ENCODE measurements at places on chromosomes 6 and 20.

DNA sequence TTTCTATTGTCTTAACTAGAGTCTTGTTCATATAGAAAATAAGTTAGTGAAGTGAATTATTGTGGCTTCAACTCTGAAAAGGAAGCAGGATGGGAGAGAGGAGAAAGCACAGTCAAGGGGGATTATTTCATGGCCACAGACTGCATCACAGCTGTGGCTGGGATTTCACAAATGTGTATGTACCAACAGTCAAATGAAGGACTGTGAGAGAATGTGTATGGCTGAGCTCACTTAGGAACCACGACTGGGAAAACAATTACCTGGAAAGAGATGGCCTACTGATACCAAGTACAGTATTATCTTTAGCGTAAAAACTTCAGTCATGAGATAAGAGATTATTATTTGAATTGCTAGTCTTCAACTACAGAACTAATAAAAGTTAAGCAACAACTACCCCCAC is 54.9 kb downstream of the SESN1 start:
- no peaks in the 10 kb centered on the region for H3K27me3 ChIP-seq
- peaks cover 43% of the 10 kb centered on the region for H3K4me1 ChIP-seq
- H3K4me3 ChIP-seq, result no peak overlapping the region

GRCh38 chr6:137155830-137156229 is 17.6 kb downstream of the IL22RA2 start:
- H3K27me3 ChIP-seq, result peaks cover 9% of the 10 kb centered on the region
- H3K4me3 ChIP-seq, result peak overlapping the region; percentile 67
- H3K36me3 ChIP-seq, result peaks cover 6% of the 10 kb centered on the region
- no peak overlapping the region for H3K27ac ChIP-seq
- DNase-seq, result peak; percentile 39

GRCh38 chr6:7593229-7593628 is 3.2 kb downstream of the SNRNP48 start:
- H3K4me3 ChIP-seq, result no peak overlapping the region
- no peak for DNase-seq
- peaks cover 27% of the 10 kb centered on the region for H3K4me1 ChIP-seq
- H3K27ac ChIP-seq, result no peak overlapping the region
- peaks cover 20% of the 10 kb centered on the region for H3K36me3 ChIP-seq

DNA sequence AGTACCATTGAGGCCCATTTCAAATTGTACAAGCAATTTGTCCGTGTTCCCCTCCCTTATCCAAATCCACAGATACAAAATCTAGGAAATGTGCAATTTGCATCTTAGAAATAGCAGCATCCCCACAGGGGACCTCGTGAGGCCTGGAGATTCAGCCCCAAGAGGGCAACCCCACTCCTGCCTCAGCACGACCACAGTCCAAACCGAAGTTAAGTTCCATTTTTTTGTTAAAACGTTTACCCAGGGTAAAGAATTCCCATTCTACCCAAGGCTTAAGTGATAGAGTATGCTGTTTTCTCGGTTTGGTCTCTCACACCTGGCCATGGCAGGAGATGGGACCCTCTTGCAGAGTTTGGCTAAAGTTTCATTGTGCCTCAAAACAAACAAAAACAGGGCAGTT is 41.2 kb downstream of the PLCG1 start:
- peak overlapping the region; percentile 75 for H3K27ac ChIP-seq
- no peaks in the 10 kb centered on the region for H3K27me3 ChIP-seq
- H3K36me3 ChIP-seq, result peaks cover 31% of the 10 kb centered on the region
- H3K4me1 ChIP-seq, result peaks cover 20% of the 10 kb centered on the region

DNA sequence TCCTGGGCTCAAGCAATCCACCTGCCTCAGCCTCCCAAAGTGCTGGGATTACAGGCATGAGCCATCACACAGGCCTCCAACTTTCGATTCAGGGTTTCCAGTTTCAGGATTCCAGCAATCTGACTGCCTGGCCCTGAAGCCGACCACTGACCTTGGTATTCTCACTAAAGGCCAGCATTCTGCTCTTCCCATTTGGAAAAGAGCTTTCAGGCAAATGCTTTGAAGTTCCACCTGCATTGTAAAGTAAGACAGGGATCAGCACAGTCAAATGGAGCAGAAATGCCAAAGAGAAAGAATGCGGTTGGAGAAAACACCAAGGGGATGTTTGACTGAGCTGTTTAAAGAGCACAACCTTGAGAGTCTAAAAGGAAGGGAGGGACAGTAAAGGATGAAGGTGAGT is 117.0 kb upstream of the CEP85L start:
- peaks cover 4% of the 10 kb centered on the region for H3K36me3 ChIP-seq
- no peaks in the 10 kb centered on the region for H3K27me3 ChIP-seq
- peaks cover 13% of the 10 kb centered on the region for H3K4me1 ChIP-seq
- H3K4me3 ChIP-seq, result no peak overlapping the region

- H3K27me3 ChIP-seq, result no peaks in the 10 kb centered on the region
- peaks cover 2% of the 10 kb centered on the region for H3K36me3 ChIP-seq
- no peak for DNase-seq
- H3K4me3 ChIP-seq, result no peak overlapping the region
- H3K27ac ChIP-seq, result peak overlapping the region; percentile 56
Measured at GRCh38 chr6:37919417-37920157, 100.1 kb downstream of the ZFAND3 start.

DNA sequence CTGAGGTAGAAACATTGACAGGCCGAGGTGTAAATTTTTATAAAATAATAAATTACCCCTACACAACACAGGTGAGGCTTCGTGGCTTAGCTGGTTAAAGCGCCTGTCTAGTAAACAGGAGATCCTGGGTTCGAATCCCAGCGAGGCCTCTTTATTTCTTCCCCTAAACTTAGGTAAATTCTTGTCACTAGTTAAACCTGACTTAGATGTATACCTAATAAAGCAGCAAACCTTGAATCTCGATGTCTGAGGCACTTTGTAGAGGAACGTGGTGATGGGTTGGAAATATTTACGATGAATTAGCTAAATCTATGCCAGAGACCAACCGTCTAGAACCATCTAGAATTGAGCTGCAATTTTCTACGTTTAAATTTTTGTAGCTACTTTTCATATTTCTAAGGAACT is 185.6 kb downstream of the OR2B2 start:
- peaks cover 59% of the 10 kb centered on the region for H3K27me3 ChIP-seq
- H3K4me1 ChIP-seq, result no peaks in the 10 kb centered on the region
- H3K27ac ChIP-seq, result no peak overlapping the region
- no peak overlapping the region for H3K4me3 ChIP-seq

DNA sequence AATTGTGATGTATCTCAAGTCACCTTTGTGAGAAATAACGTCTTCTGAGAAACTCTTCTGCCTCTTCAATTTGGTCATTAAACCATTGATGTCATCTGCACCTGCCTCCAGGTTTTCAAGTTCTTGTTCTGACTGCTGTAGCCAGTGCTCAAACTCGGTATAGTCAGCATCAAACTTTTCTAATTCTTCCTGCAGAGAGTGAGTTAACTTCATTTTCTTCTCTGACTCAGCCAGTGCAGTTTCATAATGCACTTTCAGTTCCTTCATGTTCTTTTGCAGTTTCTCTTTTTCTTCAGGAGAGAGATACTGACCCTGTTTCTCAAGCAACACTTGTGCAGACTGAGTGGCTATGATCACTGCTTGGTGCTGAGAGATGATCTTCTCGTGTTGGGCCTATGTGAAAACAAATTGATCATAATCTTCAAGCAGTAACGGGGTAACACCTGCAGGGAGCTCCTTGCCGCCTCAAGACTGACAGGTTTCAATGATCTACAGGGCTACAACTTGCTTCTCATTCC is 48.8 kb downstream of the DST start:
- H3K4me3 ChIP-seq, result no peak overlapping the region
- H3K27ac ChIP-seq, result no peak overlapping the region
- no peaks in the 10 kb centered on the region for H3K27me3 ChIP-seq
- peaks cover 7% of the 10 kb centered on the region for H3K4me1 ChIP-seq

- H3K36me3 ChIP-seq, result peaks cover 6% of the 10 kb centered on the region
- no peak overlapping the region for H3K4me3 ChIP-seq
- peak overlapping the region; percentile 54 for H3K27ac ChIP-seq
- H3K4me1 ChIP-seq, result peaks cover 18% of the 10 kb centered on the region
- no peaks in the 10 kb centered on the region for H3K27me3 ChIP-seq
Measured at GRCh38 chr20:25318471-25319240, 70.8 kb downstream of the PYGB start.

- peak within 1 kb of the TSS; percentile 59 for H3K4me3 ChIP-seq
- peaks cover 93% of the 10 kb centered on the region for H3K27me3 ChIP-seq
- no peak within 1 kb of the TSS for H3K27ac ChIP-seq
- peaks cover 6% of the 10 kb centered on the region for H3K36me3 ChIP-seq
- DNase-seq, result peak; percentile 32
Measured at GRCh38 chr20:49482621-49483017, at the start of gene KCNB1. Gene KCNB1 (minus strand): TSS chr20:49482668. CDS start chr20:49482480, 188 bp downstream.

DNA sequence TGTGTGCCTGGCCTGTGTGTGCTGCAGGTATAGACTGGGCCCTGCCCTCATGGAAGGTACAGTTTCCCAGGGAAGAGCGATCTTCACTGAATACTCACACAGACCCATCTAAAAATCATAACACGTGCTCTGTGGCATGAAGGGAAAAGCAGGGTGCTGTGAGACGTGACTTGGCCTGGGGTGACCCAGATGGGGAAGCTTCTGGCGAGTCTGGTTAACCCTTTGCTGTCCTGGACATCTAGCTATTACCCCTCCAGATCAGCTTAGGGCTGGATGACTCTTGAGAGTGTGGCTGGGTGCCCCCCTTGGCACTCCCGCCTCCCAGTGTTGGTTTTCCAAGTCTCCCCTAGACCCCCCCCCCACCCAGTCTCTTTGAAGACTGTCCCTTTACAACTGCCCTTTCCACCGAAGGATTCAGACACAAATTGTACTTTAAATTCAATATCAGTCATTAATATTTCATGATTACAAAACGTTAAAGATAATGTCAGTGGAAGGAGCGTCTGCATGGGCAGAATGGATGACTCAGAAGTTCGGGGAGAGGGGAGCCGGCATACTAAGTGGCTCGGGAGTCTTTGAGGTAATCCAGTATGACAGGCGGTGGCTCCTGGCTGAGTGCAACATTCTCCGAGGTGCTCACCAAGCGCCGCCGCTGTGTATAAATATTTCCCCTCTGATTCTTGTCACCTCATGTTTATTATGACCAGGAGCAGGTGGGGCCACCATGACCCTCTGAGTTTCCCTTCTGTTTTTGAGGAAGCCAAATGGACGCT is 77.3 kb downstream of the CD40 start:
- no peak overlapping the region for H3K27ac ChIP-seq
- peaks cover 6% of the 10 kb centered on the region for H3K36me3 ChIP-seq
- peaks cover 90% of the 10 kb centered on the region for H3K27me3 ChIP-seq
- H3K4me3 ChIP-seq, result no peak overlapping the region
- peaks cover 2% of the 10 kb centered on the region for H3K4me1 ChIP-seq
- no peak for DNase-seq

GRCh38 chr6:131949909-131950766 is 1.0 kb downstream of the CCN2 start:
- peaks cover 6% of the 10 kb centered on the region for H3K36me3 ChIP-seq
- H3K4me3 ChIP-seq, result peak overlapping the region; percentile 89
- peaks cover 4% of the 10 kb centered on the region for H3K4me1 ChIP-seq
- peaks cover 76% of the 10 kb centered on the region for H3K27me3 ChIP-seq
- H3K27ac ChIP-seq, result no peak overlapping the region

- H3K4me1 ChIP-seq, result no peaks in the 10 kb centered on the region
- DNase-seq, result no peak
Measured at GRCh38 chr6:34090935-34091334, 55.0 kb downstream of the GRM4 start.

- peaks cover 14% of the 10 kb centered on the region for H3K4me1 ChIP-seq
- H3K27ac ChIP-seq, result no peak overlapping the region
- no peak overlapping the region for H3K4me3 ChIP-seq
- no peaks in the 10 kb centered on the region for H3K27me3 ChIP-seq
Measured at GRCh38 chr6:159002432-159003155, 2.6 kb upstream of the RSPH3 start.

- no peaks in the 10 kb centered on the region for H3K4me1 ChIP-seq
- H3K36me3 ChIP-seq, result no peaks in the 10 kb centered on the region
- DNase-seq, result no peak
- H3K27ac ChIP-seq, result no peak overlapping the region
- no peak overlapping the region for H3K4me3 ChIP-seq
Measured at GRCh38 chr6:153958860-153959259, 80.2 kb upstream of the OPRM1 start.

- no peaks in the 10 kb centered on the region for H3K4me1 ChIP-seq
- H3K27ac ChIP-seq, result no peak overlapping the region
- H3K27me3 ChIP-seq, result no peaks in the 10 kb centered on the region
- no peak overlapping the region for H3K4me3 ChIP-seq
- no peaks in the 10 kb centered on the region for H3K36me3 ChIP-seq
Measured at GRCh38 chr6:128363020-128363813, 157.2 kb downstream of the PTPRK start.

- no peak overlapping the region for H3K4me3 ChIP-seq
- peaks cover 63% of the 10 kb centered on the region for H3K27me3 ChIP-seq
- DNase-seq, result no peak
- H3K36me3 ChIP-seq, result no peaks in the 10 kb centered on the region
- no peak overlapping the region for H3K27ac ChIP-seq
- no peaks in the 10 kb centered on the region for H3K4me1 ChIP-seq
Measured at GRCh38 chr20:51156041-51156982, 133.4 kb upstream of the KCNG1 start.

GRCh38 chr6:22765015-22765414 is 195.6 kb downstream of the HDGFL1 start:
- H3K27ac ChIP-seq, result no peak overlapping the region
- no peak for DNase-seq
- no peaks in the 10 kb centered on the region for H3K27me3 ChIP-seq
- H3K4me3 ChIP-seq, result no peak overlapping the region
- H3K4me1 ChIP-seq, result no peaks in the 10 kb centered on the region

Measured in effector memory CD8-positive, alpha-beta T cell (primary cell).